ENCODE measurements at places on chromosomes 2 and 18.

DNA sequence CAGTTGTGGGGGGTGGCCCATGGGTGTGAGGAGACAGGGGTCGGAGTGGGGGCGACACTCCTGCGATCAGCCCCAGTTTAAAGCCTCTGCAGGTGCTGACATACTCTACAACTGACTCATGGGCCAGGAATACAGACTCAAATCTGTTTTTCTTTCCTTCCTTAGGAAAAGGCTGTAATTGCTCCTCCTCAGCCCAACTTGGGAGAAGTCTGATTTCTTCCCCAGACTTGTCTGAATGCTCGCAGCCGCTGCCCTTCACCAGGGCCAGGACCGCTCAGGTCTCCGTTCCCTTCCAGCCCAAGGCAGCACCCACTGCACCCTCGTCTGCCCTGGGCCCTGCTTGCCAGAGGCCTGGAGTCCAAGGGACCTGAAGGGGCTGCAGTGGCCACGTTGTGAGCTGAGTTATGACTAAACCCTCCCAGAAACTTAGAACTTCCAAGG lies 41.3 kb downstream of the RHOB start:
- no peak for DNase-seq

DNA sequence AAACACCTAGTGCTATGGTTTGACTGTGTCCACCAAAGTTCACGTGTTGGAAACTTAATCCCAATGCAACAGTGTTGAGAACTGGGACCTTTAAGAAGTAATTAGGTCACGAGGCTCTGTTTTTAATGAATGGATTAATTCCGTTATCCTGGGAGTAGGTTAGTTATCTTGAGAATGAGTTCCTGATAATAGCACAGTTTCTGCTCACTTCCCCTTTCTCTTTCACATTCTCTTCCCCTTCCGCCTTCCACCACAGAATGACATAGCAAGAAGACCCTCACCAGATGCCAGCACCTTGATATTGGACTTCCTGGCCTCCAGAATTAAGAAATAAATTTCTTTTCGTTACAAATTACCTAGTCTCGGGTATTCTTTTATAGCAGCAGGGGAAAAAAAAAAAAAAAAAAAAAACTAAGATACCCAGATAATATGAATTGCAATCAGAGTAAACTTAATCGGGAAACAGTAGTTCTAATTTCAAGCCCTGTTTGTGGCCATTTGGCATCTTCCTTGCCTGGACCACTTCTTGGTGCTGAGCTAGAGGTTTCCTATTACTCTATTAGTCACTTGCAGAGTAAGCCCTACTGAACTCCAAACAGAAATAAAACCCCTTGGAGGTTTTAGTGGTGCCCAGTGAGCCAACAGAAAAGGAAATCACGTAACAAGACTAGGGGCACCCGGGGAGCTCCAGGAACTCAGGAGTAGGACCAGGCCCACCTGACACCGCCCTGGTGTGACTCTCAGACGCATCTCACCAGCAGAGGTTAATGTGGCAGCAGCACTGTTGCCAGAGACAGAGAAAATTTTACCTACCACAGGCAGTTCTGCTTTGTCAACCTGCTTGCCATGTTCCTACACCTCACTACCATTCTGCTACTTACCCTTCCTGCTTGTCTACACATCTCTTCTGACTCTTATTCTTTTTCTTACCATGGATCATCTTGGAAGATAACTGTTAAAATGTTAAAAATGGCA lies 147.6 kb upstream of the CAB39 start:
- no peak for DNase-seq

GRCh38 chr2:219557791-219558785 lies 13.3 kb downstream of the OBSL1 start:
- DNase-seq = no peak

- DNase-seq = no peak
Measured at GRCh38 chr2:86296947-86297346, 40.5 kb downstream of the REEP1 start.

DNA sequence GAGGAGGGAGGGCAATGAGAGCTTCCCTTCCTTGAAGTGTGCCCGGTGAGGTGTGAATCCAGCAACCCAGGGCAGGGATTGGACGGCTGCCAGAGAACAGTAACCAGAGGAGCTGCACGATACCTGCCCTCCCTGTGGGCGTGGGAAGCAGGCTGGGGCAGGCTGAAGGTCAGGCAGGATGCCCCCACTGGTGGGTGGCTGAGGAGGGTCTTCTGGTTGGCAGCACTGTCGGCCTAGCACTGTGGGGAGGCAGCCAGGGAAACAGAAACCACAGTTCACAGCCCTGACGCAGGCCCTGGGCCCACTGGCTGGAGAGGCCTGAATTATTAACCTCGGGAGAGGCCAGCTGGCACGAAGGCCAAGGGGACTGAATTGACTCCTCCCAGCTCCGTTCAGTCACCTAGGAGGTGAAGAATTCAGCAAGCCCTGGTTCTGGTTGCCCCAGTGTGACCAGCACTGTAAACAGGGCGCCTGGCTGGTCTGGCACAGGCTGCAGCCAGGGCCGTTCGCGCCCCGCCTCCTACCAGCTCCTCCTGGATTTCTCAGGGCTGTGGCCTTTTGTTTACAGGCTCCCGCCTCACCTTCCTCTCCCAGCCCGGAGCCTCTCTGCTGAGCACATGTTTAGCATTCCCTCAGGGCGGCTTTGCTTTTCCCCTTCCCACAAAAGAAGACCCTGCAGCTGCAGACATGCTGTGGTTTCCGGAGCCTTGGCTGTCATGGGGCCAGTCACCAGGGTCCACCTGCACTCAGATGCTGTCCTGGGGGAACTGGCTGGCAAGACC lies 97.8 kb downstream of the B3GNT2 start:
- no peak for DNase-seq
